Activated naive CD8-positive, alpha-beta T cell treated with anti-CD3 and anti-CD28 coated beads, Interleukin-2, amount 10 ng/mL, durations not matched to agents 7 days and 5 days (primary cell): ENCODE measurements at places on chromosomes 5 and 9.

GRCh38 chr5:74139589-74139988 lies 500.9 kb downstream of the ENC1 start:
- no peak for DNase-seq

- DNase-seq = peak; percentile 86
Measured at GRCh38 chr9:130243015-130243881, 22.3 kb upstream of the HMCN2 start.

DNA sequence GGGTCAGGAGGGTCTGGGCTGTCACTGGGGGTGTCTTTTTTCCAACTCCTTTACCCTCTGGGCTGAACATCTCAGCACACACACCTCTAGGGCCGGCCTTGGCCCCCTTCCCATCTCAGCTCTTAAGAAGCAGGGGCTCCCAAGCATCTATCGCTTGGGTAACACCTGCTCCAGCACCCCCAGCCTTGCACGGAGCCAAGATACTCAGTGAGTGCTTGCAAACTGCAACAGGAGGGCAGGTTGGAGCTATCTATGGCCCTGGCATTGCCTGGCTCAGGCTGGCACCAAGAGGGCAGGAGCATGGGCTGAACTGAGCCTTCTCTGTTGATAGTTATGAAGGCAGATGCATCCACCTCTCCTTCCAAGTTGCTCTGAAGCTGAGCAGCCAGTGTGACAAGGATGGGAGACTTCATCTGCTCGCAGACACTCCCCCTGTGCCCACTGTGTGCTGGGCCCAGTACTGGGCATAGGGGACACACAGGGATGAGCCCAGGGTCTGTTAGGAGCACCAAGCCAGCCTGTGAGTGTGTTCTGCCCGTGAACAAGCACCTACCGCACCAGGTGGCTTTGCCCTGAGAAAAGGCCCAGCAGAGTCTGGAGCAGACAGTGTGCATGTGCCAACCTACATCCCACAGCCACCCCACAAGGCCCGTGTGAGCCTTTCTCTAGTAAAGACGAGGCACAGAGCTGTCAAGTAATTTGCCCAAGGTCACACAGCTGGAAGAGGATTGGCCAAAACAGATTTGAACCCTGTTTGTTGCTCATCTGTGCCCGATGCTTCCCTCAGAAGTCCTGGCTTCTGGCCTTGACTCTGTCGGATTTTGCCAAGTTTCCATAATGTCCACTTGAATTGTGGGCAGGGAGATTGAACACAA lies 58.2 kb downstream of the PHF2 start:
- no peak for DNase-seq

DNA sequence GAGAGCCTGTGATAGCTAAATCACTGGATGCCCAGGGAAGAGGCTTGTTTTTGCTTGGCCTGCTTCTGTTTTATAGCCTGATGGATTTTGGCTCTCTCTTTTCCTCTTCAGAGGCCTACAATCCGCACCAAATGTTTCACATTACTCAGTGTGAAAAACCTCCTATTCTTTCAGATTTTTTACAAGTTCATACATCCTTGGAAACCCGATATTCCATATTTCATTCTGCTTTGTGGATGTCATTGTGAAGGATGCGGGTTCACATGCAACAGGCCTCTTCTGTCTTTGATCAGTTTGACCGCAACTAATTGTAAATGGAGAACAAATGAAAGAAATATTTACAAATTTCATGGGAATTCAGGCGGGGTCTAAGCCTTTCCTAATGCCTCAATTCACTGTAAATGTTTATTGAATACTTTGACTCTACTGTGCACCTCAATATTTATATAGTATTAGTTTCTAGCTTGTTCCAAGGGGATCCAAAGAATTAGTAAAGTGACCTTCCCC lies 269.9 kb downstream of the DMRT2 start:
- no peak for DNase-seq

- no peak for DNase-seq
Measured at GRCh38 chr9:110106661-110107060, 101.3 kb downstream of the C9orf152 start.

DNA sequence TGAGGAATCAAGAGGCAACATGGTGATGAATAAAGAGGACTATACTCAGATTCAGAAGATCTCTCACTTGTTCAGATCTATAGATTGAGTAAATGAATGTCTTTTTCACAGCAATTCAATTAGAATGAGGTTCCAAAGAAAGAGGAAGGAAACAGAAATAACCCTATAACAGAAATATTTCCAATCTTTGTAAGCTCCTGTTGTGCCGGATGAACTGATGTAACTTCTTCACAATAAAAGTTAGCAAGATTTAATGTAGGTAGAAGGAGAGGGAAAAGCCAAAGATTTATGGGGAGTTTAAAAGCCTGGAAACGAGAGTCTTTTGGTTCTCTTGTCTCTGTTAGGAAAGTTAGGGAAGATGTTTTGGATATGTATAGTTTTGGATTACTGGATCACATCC lies 92.1 kb downstream of the PBX3 start:
- no peak for DNase-seq

- DNase-seq = no peak
Measured at GRCh38 chr5:35035271-35035670, 12.5 kb downstream of the AGXT2 start.

DNA sequence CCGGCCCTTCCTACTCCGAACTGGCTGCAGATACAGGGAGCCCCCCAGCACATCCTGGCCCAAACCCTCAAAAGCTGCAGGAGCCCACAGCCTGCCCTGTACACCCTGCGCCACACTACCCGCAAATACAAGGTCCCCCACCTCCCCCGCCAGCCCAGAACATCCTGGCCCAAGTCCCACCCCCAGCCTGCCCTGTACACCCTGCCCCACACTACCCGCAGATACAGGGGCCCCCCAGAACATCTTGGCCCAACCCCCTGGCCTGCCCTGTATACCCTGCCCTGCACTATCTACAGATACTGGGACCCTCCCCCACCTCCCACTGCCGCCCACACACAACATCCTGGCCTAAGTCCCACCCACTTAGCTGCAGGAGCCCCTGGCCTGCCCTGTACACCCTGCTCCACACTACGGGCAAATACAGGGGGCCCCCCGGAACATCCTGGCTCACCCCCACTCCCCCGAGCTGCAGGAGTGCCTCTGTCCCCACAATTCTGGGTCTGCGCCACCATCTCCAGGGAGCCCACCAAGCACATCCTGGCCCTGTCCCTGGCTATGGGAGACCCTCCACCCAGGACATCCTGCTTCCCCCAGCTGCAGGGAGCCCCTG lies 8.3 kb downstream of the LPCAT1 start:
- DNase-seq = peak; percentile 24

DNA sequence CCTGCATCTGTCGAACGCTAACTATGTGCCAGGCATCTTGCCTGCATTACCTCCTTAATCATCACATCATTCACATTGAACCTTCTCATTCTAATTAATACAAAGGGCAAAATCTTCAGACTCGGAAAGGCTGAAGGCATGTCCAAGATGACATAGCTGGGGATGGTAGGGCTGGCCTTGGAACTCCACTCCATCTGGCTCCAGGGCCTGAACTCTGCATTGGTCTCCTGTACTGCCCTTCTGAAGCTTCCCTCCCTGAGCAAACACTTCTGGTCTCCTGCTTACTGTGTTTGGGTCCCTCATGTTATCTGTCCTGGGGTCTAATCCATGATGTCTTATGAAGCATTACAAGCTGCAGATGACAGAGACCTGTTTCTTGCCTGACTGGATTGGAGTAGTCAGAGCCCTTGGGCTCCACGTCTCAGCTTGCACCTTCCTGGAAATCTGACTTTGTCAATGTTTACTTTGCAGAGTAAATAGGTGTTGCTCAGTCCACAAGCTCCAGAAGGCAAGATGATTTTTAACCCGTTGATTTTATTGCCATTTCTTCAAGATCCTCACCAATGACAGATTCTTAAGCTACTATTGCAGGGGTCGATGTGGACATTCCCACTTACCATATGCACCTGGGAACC lies 106.1 kb downstream of the GALNT10 start:
- DNase-seq = no peak

GRCh38 chr5:96807075-96807654 lies 580 bp downstream of the ERAP1 start:
- no peak for DNase-seq

- DNase-seq = no peak
Measured at GRCh38 chr5:53089481-53089991, 20.0 kb downstream of the MOCS2 start.

DNA sequence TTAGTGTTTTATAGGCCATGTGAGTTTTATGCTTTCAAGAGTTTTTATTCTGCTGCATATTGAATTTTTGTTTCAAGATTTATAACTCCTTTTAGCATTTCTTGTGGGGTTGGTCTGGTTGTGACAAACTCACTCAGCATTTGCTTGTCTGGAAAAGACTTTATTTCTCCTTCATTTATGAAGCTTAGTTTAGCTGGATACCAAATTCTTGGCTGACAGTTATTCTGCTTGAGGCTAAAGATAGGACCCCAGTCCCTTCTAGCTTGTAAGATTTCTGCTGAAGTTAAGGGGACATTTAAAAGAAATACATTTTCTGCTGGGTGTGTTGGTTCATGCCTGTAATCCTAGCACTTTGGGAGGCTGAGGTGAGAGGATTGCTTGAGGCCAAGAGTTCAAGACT lies 36.8 kb downstream of the IQGAP2 start:
- no peak for DNase-seq

DNA sequence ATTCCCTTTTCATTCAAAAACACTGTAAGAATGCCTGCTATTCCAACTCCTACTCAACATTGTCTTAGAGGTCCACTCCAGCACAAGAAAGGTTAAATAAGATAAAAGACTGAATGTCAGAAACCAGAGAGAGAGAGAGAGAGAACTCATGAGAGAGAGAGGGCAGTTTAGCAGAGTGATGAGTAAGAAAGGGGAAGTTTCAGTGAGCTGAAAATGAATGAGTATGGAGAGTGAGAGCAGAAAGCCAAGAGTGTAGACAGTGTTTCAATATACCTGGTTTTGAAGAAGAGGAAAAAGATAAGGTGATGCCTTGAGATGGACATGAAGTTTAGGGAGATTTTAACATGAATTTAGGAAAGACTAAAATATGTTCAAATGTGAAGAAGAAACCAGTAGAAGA lies 528.0 kb upstream of the SEMA6A start:
- no peak for DNase-seq

- DNase-seq = no peak
Measured at GRCh38 chr9:92404042-92404836, at the start of gene OGN. OGN (minus strand) TSS chr9:92404578; CDS start chr9:92403407, 1,171 bp downstream.

- DNase-seq = no peak
Measured at GRCh38 chr5:7894860-7895259, 25.9 kb downstream of the MTRR start.

GRCh38 chr5:37668524-37669047 lies 171.3 kb downstream of the GDNF start:
- DNase-seq = no peak

DNA sequence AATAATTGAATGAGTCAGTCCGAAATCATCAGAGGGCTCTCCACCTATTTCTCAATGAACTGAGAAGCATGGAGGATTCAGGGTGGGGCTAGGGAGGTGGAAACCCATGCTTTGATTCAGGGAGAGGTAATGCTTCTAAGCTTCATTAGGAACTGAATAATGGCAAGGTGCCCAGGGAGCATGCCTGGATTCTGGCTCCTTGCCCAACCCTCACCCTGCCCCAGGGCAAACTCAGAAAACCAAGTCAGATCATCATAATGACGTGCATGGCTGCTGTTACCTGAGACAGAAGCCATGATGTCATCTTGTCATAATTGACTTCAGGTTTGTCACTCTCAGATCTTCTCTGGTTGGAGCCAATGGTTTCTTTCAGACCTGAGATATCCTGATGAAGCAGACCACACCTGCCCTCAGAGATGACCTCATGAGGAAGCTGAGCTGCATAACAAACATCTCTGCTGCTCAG lies 199.6 kb downstream of the SYK start:
- DNase-seq = no peak

DNA sequence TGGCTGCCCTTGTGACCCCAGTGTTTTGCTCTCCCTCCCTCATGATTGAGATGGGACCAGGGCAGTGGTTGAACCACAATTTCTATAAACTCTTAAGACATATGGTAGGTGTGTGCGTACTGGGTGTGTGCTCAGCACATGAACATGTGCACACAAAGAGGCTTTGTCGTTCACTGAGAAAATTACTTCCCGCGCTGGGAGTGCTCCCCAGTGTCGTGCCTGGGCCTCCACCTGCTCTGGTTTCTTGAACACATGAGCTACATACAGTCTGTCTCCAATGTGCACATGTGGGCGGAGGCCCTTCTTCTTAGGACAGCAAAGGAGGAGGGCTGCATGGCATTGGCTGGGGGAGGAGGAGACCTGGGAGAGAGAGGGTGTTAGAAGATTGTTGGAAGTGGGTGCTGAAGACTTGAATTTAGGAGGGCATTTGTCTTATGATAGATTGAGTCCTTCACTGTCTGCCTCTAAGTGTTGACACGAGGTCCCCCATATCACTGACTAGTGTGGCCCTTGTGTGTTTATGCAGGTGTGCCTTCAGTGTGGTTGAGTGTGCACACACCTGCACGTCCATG lies 170.0 kb downstream of the CACNA1B start:
- DNase-seq = no peak
